ENCODE measurements at places on chromosomes 1 and 21.

GRCh38 chr1:234970401-234970730, 158.3 kb downstream of the TOMM20 start:
- DNase-seq: peak; percentile 88

GRCh38 chr1:45282351-45282750, 44.3 kb upstream of the HPDL start:
- no peak for DNase-seq

DNA sequence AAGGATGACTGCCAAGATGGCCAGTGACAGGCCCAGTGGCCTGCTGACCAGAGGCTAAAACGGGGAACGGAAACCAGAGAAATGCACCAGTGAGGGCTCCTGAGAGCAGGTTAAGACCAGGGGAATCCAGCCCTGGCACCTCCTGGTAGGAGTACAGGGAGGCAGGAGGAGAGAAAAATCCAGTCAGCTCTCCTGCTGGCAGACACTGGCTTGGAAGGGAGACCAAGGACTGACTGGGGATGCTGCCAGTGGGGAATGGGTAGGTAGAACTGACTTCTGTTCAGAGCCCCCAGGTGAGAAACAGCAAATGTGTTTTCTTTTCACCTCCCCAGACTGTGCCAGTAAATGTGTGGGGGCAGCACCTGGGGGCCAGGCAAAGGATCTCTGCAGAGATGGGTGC, 27.7 kb upstream of the CRNN start:
- no peak for DNase-seq

DNA sequence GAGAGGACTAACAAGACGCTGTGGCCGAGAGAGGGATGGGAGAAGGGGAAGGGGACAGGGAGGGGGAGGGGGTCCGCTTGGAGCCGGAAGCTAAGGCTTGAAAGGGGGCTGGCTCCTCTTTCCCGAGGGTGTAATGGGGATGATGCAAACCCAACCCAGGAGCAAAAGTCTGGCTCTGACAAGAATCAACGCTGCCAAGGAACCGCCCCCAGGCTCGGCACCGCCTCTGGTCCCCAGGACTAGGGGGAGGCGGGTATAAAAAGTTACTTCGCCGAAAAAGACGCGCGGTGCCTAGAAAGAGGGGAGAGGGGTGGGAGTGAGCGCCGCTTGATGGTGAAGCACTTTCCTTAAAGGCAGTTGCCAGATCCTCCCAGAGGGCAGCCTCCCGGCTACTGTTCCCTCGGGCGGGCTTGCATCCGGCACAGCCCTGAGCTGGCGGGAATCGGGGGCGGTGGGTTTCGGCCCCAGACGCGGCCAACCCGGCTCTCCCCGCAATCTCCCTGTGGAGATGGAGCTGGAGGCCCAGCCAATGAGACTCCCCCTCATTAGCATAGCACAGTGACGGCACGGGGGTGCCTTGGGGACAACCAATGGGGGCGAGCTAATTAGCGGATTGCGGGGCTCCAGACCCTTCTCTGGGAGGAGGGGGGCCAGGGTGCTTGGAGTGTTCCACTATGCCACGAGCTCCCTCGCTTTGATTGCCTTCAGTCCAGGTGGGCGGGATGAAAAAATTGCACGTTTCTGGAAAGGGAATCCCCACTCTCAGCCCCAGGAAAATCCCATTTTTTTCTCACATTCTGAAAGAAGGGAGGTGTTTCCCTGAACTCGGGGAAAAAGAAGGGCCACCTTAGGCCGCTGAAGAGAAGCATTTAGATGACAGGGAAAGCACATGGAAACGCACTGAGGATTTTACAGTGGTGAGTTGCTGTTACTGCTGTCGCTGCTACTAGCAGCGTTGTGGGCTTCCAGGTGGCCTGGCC, at the start of gene KCNT2:
Gene KCNT2, minus strand, starts transcription at position 51 of the 980 bp plus-strand sequence. CDS start 131 bp downstream, outside the sequence.
- peak; percentile 50 for DNase-seq

GRCh38 chr1:194181845-194182244, 995.4 kb upstream of the B3GALT2 start:
- no peak for DNase-seq

DNA sequence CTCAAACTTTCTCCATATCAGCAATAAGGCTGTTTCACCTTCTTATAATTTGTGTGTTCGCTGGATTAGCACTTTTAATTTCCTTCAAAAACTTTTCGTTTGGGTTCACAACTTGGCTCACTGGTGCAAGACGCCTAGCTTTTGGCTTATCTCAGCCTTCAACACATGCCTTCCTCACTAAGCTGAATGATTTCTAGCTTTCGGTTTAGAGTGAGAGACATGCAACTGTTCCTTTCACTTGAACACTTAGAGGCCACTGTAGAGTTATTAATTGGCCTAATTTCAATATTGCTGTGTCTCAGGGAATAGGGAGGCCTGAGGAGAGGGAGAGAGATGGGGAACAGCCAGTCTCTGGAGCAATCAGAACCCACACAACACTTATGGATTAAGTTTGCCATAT, 41.2 kb upstream of the IFNLR1 start:
- DNase-seq: no peak

- DNase-seq: no peak
Measured at GRCh38 chr21:42609811-42610210, 43.6 kb upstream of the PDE9A start.

DNA sequence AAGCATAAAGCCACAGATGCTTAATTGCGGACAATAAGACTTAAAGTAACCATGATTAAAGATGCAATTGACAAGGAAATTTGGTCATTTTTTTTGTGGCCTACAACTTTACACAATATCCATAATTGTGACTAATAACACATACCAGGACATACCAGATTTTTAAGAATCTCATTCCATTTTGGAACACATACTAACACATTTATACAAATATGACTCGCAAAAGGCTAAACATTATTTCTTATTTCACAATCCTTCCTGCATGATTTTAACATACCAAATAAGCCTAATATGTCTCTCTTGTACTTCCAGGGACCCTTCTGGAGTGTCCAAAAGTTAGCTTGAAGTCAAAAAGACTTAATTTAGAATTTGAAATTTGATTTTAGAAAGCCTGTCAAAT, 48.8 kb downstream of the DR1 start:
- no peak for DNase-seq

GRCh38 chr1:209354111-209354839, 229.2 kb upstream of the CAMK1G start:
- DNase-seq: peak; percentile 88

DNA sequence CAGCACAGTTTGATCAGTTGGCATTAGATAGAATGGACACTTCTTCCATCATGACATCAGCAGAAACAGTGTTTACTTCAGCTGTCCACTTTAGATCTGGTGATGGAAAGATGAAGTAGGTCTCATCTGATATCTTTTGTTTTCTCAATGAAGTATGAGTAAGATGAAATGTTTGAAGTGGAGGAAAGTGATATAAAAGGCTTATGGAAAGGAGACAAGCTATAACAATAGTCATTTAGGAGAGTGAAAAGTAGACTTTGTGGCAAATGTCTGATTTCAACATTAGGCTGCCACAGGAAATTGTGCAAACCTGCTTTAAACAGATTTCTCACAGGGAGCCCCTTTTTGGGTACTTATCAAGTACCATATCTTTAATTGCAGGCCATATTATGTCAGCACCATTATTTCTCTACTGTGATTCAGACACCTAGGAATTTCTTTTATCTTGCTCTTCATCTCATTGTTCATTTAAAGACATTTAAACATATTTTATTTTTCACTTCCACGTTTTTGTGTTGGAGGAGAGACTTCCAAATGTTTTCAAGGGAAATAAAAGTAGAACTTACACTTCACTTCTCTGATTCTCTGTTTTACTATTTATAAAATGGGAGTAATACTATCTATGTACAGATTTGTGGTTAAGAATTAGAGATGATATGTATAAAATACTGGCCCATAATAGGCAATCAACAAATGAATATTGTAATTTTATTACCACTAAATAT, 18.1 kb downstream of the PDC start:
- DNase-seq: peak; percentile 46

- DNase-seq: no peak
Measured at GRCh38 chr1:26340047-26340481, 13.9 kb downstream of the CRYBG2 start.

DNA sequence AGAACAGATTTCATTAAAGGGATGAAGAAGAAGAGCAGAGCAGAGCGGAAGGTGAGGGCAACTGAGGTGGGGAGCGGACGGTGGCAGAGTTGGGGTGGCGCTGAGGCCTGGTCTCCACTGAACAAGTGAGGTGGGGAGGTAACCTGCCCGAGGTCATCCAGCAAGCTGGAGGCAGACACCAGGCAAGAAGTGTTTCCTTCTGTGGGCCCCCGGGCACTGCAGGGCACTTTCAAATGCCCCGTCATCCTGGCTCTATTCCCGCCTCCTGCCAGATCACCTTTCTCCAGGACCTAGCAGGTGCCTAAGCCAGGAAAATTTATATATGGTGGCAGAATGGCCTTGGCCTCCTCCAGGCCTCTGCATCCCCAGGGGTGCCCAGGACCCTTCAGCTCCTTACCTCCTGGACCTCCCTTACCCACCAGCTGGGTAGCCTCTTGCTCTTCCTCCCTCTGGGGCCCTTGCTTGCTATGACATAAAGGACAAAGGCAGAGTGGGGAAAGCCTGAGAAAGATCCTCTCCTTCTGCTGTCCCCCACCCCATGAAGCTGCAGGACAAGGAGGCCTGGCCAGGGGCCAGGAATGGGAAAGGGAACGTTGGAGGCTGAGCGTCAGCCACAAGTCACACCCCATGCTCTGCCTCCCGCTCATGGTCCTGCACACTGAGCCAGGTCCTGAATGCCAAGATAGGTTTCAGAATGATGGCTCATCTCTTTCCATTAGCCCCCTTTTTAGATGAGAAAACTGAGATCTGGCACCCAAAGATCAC, 29.0 kb downstream of the VWA5B1 start:
- DNase-seq: no peak

- no peak for DNase-seq
Measured at GRCh38 chr1:162384601-162385279, 3.2 kb downstream of the C1orf226 start.

GRCh38 chr21:32712043-32712442, 15.8 kb downstream of the SYNJ1 start:
- no peak for DNase-seq

GRCh38 chr1:111507411-111508201, 4.2 kb upstream of the ADORA3 start:
- DNase-seq: peak; percentile 12

- peak; percentile 30 for DNase-seq
Measured at GRCh38 chr1:155245163-155245524, 10.1 kb downstream of the ENTREP3 start.

- no peak for DNase-seq
Measured at GRCh38 chr1:117659550-117660270, 53.9 kb downstream of the TENT5C start.

GRCh38 chr1:119911775-119912174, 15.5 kb upstream of the ADAM30 start:
- DNase-seq: no peak

GRCh38 chr1:180094705-180095295, 59.9 kb upstream of the QSOX1 start:
- DNase-seq: no peak

GRCh38 chr21:37514038-37514667, 147.6 kb downstream of the DYRK1A start:
- DNase-seq: no peak

- no peak for DNase-seq
Measured at GRCh38 chr1:55821234-55821633, 606.1 kb upstream of the USP24 start.

- DNase-seq: no peak
Measured at GRCh38 chr1:102466487-102466886, 469.8 kb upstream of the OLFM3 start.

DNA sequence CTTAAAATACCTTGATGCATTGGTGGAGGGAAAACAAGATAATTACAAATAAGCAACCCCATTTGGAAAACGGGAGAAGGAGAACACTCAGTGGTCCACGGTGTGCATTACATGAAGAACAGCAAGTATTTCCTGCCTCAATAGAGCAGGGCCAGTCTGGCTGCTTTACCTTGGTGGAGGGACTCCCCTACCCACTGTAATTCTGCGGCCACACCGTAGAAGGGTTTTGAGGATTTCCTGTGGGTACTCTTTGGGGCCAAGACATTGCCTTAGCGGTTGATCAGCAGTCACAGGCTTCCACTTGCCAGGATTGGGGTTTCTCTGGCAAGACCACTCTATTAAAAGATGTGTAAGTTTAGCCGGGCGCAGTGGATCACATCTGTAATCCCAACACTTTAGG, 16.3 kb upstream of the TMEM54 start:
- DNase-seq: no peak

GRCh38 chr1:202837746-202838262, 27.1 kb downstream of the PCAT6 start:
- no peak for DNase-seq

Data from brain microvascular endothelial cell (primary cell).